GM23248 (cell line): ENCODE measurements at places on chromosomes 4 and X. TPM values are rescaled to one million over a fixed set of nuclear protein-coding genes. Genes with fewer than 3 reads are reported as not detected.

CYLC1 gene
- total RNA-seq, result not detected in 2 replicates

MED12 gene
- 14.9 and 32.6 TPM in 2 replicates for total RNA-seq

UGT2B17 gene
- not detected in 2 replicates for total RNA-seq

P2RY4 gene
- total RNA-seq, result not detected in 2 replicates

GC gene
- total RNA-seq, result not detected in 2 replicates

FRAS1 gene
- total RNA-seq, result 19.8 and 20.0 TPM in 2 replicates

MAGEA8 gene
- not detected in 2 replicates for total RNA-seq

NXT2 gene
- 9.5 and 11.5 TPM in 2 replicates for total RNA-seq

WNK3 gene
- 0.43 and 0.63 TPM in 2 replicates for total RNA-seq

SULT1E1 gene
- total RNA-seq, result not detected in 2 replicates

SLC49A3 gene
- total RNA-seq, result 9.1 and 12.5 TPM in 2 replicates

LDB2 gene
- 76.6 and 79.7 TPM in 2 replicates for total RNA-seq

PRDM5 gene
- 12.6 and 18.7 TPM in 2 replicates for total RNA-seq
